ENCODE measurements at places on chromosomes 1 and 21.

DNA sequence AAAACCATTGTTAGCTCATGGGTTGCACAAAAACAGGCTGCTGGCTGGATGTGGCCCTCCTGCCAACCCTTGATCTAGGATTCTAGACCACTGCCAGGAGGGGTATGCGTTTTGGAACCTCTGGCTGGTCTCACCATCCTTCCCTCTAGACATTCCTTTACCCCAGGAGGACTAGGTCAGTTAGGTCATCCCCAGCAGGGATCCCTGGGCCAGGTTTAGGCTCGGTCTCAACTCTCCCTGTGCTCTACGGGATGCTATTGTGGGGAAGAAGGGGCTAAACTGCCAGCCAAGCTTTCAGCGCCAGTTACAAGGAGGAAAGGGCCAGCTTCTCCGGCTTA, 22.7 kb downstream of the SLC2A1 start:
- no peak for DNase-seq

DNA sequence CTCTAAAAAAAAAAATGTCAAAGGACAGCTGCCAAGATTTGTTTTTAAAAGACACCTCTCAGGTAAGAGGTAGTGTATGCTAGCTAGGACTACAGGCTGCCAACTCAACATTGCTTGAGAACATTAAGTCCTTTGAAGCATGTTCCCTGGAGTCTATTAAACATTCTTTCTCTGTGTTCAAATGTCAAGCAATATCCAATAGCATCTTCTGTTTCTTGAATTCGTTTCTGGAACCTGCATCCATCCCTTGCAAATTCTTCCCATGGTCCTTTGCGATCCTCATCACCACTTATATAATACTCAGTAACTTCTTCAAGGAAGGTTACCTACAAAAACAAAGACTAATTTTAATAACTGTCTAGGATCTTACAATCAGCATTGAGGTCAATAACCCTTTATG, 5.6 kb downstream of the PPP1R15B start:
- no peak for DNase-seq

GRCh38 chr1:58412071-58412580, 134.4 kb downstream of the OMA1 start:
- DNase-seq, result no peak

DNA sequence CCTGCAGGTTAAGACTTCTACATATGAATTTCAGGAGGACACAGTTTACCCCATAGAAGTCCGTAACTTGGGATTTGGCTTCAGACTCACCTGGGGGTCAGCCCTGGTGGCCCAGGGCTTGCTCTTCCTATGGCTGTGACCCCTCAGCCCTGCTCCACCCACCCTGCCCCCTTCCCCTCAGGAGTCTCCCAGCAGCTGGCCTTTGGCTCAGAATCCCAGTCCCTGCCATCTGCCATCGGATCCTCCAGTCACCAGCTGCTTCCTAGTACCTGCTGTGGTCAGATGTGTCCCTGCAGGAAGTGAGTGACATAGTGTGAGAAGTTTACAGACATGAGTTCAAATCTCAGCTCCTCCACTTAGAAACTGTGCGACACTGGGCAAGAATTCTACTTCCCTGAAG, 332.6 kb downstream of the NPHP4 start:
- no peak for DNase-seq

GRCh38 chr1:160401487-160401805, 1.1 kb downstream of the VANGL2 start:
- DNase-seq, result no peak

DNA sequence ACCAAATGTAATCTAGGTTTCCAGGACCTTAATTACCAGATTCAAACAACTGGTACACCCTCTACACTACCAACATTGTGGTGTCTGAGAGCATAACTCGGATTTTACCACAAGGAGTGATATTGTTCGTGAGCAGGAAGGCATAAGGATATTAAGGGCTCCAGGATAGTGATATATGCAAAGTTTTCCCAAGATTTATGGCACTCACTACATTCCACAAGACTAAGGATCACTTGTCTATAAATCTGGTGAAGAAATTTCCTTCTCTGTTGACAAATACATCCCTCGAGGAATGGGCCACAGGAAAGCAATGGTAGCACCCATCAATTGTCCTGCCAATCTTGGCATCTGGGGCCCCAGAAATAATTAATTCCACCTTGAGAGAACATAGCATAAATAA, 43.1 kb upstream of the PLD5 start:
- DNase-seq, result no peak

GRCh38 chr1:46764402-46764801, 34.4 kb upstream of the CYP4B1 start:
- DNase-seq, result no peak

DNA sequence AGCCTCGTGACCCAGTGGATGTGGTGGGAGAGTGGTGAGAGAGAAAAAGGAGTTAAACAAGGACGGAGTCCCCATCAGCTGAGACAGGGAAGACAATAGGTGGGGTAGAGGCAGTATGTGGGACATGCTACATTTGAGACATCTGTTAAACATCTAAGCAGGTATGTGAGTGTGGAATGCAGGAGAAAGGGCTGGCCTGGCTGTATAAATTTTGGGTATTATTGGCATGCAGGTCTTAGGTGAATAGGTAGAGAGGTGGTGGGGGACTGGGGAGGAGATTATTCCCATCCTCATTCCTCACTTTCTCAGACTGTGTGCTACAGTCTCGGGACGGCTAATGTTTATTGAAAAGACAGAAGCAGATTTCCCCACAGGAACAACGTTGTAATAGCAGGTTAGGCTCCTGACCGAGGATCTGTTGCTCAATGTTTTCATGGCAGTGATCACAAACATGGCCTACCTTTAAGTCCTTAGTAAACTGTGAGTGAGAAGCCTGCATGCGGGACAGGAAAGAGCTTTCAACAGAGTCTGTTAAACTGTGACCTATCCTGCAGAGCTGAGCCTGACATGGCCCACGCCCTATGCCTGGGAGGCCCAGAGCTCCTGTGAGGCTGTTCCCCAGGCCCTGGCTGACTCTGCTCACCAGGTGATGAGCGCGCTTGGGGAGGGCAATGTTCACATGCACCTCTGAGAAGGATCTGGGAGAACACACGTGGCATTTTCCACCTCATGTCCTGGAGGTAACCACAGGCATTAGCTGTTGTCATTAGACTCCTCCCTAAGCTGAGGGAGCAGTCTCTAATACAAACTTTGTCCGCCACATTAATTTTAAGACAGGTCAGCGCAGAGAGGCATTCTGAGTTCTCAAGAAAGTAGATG, 16.5 kb downstream of the VSIG8 start:
- no peak for DNase-seq

DNA sequence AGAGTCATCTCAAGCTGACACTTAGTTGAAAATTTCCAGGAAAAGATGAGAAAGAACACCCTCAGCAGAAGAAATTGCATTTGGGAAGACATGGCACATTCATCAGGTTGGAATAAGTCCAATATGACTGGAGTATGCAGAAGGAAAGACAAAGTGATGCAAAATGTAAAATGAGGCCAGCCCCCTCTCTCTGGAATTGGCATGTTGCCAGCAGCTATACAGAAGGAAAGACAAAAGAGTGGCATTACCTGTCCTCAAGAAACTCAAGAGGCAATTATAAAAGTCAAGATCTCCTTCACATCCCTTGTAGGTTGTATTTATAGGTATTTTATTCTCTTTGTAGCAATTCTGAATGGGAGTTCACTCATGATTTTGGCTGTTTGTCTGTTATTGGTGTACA, 426.3 kb downstream of the AGBL4 start:
- no peak for DNase-seq

- no peak for DNase-seq
Observed at GRCh38 chr1:156937883-156938282, 17.5 kb downstream of the LRRC71 start.

DNA sequence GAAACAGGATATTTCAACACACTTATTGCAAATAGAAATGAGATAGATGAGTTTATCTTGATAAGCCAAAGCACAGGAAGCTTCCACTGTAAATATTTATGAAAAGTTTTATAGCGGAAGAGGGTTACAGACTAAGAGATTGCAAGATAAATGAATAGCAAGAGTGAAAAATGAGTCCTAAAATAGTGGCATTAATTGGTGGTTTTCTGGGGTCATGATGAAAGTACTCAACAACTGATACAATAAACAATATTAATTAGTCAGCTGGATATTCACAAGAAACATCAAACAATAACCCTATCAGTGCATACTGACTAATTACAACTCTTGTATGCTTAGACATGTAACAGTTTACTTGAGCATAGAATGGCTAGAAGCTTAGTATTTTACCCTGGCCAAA, 154.8 kb upstream of the CHODL start:
- no peak for DNase-seq

DNA sequence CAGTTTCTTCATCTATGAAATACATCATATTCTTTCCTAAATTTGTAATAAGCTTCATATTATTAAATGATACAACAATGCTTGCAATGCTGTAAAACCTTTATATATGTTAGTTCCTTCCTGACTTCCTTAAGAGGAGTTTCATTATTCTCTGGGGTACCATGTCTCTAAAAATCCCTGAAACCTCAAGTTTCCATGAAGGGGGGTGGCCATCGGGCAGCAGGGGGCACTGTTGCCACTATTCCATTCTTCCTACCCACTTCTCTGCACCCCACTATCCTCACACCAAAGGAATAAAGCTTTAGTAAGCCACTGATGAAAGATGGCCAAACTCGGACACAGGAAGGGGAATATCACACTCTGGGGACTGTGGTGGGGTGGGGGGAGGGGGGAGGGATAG, 9.0 kb upstream of the DMRTB1 start:
- DNase-seq, result no peak

- no peak for DNase-seq
Observed at GRCh38 chr1:28067523-28068090, 20.8 kb downstream of the EYA3 start.

- no peak for DNase-seq
Observed at GRCh38 chr21:15823486-15824150, 93.8 kb downstream of the USP25 start.

GRCh38 chr1:156860113-156860627, 495 bp upstream of the NTRK1 start:
- peak; percentile 42 for DNase-seq

- DNase-seq, result no peak
Observed at GRCh38 chr1:109659997-109660690, 4.2 kb downstream of the GSTM4 start.

DNA sequence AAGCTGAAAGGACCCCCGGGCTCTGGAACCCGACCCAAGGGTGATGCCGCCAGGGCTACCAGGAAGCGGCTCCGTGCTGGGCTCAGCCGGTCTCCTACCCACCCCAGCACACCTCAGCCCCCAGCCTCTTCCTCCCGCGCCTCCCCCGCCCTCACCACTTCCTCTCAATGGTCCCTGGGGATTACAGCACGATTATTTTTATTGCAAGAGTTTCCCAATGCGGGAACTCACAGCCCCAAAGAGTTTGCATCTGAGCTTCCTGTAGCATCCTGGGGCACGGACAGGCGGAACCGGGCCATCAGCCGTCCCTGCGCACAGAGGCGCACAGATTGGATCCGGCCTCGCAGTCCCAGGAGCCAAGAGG, 8.7 kb upstream of the SLX9 start:
- no peak for DNase-seq

GRCh38 chr1:233240829-233241682, 54.5 kb downstream of the PCNX2 start:
- DNase-seq, result no peak

- DNase-seq, result no peak
Observed at GRCh38 chr1:91428182-91428798, 23.7 kb upstream of the HFM1 start.

DNA sequence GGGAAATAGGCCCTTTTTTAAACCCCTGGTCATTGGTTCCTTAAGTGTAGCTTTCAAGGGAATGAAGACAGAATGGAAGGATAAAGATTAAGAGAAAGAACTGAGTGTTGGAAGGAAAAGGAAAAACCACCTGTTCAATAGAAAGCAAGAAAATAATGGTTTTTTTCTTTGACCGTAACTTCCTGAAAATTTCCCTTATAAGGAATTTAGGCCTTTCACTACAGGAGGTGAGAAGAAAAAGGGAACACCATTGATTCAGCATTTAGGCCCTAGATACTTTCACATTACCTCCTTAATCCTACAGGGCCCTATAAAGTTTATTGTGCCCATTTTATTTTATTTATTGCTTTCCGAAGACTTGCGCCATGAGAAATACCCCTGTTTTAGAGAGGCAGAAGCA, 18.9 kb downstream of the KPNA6 start:
- DNase-seq, result no peak

DNA sequence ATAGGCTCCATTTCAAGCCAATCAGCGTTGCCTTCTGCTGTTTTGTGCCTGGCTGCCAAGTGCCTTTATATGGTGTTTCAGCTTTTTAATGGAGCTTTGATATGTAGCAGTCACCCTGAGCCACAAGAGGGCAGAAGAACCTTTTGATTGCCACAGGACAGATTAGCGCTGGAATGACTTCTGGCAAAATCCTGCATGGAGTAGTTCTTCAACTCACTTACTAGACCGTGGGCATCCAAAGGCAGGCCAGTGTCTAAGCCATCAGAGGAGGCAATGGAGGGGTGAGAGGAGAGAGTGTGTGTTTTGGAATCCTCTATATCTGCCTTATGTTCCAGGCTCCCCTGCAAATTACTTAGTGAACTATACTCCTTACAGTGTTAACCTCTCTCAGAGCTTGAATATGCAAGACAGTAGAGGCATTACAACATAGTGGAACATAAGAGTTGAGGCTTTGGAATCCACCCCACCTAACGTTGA, 56.2 kb downstream of the ST3GAL3 start:
- DNase-seq, result peak; percentile 5

DNA sequence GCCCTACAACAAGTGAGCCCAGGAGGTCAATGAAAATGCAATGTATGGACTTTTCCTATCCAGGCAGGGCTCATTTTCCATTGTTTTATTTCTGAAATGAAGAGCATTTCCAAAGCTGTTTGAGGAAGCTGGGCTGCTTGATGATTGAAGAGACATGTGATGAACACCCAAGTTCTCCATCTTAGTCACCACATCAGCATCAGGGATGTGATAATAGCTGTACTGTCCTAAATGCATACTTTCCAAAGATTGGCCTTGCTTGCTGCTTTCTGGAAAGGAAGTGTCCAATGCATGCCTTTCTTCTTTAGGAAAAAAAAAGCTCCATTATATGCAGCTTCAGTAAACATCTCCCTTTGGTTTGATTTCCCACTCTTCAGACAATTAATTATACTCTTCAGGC, 425.9 kb upstream of the RUNX1 start:
- no peak for DNase-seq

DNA sequence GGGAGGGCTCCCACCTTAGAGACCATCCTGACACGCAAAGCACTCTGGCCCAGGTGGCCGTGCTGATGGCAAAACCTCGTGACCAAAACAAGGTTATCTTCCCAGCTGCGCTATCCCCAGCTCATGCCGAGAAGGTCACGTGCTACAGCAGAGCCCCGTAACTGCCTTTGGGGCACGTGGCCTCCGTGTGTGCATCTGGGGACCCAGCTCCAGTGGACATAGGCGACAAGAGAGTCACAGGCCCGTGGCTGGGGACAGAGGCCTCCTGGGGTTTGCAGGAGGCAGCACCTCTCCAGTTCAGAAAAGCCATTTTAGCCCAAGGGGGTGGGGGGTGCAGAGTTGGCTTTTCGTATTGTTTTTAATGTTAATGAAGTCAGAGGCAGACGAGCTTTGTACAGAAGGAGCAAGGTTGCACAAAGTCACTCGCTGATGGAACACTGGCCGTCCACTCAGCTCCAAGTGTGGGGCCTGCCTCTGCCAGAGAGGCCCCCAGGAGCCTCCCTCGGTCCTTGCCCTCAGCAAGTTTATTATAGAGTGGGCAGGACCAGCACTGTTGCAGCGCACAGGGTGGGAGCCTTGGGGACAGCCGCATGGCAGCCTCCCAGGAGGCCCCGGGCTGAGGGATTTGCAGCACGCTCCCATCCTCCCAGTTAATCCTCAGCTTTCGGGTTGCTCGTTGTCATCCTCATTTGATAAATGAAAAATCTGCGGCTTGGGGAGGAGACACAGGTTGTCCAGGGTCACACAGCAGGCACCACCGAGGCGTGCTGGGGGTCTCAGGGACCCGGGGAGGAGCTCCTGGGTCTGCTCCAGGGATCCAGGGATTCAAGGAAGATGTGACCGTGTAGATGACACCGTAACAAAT, 8.0 kb upstream of the PDE9A start:
- DNase-seq, result no peak
